ENCODE measurements at places on chromosomes 2 and 18.

- DNase-seq = no peak
These were observed 86.6 kb upstream of the CAVIN2 start for GRCh38 chr2:191933307-191934105.

DNA sequence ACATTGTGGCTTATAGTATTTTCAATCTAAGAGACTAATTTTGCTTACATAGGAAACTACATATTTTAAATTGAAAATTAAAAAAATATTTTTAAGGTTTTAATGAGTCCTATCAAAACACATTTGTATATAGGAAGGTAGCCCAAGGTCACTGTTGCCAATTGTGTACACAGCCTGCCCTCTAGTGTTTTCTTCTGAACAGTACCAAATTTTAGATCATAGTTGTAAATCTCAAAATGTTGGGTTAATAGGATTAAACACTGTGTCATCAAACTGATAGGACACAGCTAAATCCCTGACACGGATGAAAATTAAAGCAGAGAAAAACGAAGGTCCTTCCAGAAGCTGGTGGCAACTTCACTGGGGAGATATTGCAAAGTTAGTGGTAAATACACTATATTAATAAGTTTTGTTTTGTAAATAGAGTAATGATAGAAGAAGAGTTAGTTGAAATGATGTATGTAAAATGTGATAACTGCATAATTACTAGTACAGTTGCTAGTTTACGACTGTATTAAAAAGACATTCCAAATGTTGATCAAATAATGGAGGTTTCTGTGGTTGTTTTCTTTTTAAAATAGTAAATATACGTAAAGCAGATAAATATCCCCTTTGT lies 19.7 kb downstream of the CLUL1 start:
- peak; percentile 2 for DNase-seq

DNA sequence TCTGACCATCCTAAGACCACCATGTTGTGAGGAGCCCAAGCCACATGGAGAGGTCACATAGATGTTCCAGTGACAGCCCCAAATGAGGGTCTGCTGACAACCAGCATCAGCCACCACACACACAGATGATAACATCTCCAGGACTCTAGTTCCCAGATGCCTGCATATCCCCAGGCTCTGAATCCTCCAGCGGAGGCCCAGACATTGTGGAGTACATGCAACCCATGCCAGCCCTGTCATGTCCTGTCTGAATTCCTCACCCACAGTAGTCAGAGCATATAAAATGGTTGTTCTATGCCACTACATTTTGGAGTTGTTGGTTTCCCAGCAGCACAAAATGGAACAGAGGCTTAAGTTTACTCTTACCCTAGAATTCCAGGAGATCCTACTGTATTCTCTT lies 122.0 kb upstream of the SLC35G4 start:
- no peak for DNase-seq

DNA sequence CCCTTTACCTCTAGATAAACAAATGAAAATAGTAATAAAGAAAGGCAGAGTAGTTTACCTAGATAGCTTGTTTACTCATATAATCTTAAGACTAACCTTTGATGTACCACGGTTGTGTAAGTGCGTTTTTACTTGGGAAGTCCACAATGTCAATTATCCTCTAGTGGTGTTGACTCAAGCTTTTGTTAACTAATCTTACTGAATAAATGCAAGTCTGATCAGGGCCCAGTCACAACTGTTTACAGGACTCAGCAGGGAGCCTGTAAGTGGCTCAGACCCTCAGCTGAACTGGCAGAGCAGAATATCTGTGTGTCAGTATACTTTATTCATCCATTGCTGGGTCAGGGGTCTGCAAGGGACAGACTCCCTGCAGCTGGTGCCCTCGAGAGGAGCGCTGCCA lies 98.1 kb upstream of the ACAA2 start:
- DNase-seq = no peak

DNA sequence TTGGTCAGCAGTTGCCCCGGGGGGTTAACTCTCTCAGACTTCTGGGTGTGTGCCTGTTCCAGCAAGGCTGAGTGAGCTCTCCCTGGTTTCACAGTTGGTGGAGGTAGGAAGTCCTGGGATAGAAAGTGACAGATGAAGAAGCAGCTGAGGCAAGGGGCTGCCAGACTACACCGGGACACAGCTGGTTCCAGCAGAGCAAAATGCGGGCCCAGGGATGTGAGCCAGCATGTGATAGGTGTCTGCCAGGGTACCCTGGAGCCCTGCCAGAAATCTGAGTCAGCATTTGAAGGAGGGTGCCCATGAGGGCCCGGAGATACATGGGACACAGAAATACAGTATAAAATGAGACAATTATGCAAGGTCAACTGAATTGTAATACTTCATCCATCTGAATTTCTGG lies 79.3 kb upstream of the LGALSL start:
- DNase-seq = no peak

DNA sequence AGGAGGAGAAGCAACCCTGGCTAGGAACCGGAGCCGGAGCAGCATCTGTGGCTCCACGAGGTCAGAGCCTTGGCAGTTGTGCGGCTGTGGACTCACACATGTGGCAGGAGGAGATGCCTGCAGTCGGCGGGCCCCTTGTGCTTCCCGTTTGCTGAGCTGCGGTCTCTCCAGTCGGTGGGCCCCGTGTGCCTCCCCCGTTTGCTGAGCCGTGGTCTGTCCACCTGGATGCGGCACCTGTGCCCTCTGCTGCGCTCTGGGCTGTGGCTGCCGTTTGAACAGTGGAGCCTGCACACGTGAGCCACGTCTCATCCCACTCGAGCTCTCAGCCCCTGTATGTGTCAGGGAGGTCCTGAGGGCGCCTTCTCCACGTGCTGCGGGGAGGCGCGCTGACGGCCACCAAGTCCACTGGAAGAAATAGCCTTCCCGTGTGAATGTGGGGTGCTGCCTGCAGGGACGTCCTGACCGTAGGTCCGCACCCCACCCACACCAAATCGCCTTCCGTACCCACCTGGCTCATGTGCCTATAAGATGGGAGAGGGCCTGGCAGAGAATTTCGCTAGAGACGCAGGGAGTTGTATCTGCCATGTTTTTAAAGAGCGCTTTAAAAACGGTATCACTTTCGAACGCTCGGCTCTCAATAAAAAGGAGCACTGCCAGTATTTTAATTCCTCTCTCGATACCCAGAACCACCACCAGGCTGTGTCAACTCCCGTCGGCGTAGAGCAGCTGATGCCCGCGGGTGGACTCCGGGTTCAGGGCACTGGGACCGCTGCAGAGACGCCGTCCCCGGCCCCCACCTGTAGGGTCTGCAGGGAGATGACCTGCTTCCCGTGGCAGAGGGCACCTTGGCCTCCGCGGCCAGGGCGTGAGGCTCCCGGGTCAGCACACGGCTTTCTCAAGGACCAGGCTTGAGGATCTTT lies 117.0 kb downstream of the NFATC1 start:
- no peak for DNase-seq

Measured in NCI-H226 (cell line).